ENCODE measurements at places on chromosomes 5 and 9.
A peak's percentile ranks its signal among the peaks of the same experiment; 100 is the strongest.

DNA sequence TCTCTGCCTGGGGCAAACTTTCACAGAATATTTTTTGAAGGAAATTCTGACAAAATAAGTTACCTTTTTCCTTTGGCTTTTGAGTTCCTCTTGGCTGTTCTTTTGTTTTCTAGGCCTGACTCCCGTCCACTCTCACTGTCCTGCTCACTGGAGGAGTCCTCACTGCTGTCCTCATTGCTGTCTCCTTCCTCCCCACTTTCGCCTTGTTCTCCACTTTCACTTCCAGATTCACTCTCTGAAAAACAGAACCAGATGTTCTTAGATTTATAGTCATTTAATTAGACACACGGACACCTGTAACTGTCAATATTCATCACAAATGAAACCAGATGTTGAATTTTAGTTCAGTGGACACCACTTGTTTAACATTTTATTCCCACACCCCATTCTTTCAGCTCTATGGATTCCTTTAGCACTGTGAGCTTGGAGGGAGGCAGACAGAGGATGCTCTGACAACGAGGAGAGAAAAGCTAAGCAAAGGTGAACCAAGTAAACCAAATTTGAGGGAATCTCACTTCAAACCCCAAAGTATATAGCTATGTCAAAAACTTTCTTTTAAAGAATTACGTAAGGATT, 180.7 kb downstream of the AP3B1 start:
- ATAC-seq = no peak

- ATAC-seq = no peak
These were observed 12.2 kb upstream of the CARTPT start for GRCh38 chr5:71706906-71707305.

DNA sequence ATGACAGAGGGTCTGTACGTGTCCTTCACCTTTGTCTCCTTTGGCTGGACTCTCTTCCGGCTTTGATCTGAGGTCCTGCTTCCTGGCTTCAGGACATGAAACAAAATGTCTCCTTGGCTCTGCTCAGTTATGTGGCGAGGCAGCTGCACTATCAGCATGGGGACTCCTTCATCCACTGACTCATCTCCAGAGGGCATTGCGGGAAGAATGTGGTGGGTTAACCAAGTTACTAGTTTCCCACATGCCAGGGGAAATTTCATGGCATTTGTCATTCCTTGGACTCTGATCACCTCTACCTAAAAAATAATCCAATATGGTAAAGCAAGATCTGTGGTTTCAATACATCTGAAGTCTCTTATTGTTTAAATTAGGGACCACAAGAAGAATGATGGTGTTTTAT, 259.7 kb downstream of the MED10 start:
- no peak for ATAC-seq

DNA sequence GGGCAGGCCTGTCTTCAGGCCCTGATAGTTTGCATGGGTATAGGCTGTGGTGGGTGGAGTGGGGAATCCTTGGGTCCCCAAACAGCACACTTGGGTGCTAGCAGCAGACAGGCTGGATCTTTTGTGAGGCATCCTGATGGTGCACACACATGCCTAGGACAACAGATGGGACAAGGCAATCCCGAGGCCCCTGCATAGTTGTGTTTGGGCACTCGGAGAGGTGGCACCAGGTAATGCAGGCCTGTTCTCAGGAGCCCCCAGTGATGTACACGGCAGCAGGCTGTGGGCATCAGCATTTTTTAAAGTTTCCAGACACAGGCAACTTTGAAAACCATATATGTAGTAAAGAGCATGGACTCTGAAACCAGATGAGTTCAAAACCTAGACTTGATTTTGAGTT, 65.4 kb downstream of the EPB41L4A start:
- no peak for ATAC-seq

DNA sequence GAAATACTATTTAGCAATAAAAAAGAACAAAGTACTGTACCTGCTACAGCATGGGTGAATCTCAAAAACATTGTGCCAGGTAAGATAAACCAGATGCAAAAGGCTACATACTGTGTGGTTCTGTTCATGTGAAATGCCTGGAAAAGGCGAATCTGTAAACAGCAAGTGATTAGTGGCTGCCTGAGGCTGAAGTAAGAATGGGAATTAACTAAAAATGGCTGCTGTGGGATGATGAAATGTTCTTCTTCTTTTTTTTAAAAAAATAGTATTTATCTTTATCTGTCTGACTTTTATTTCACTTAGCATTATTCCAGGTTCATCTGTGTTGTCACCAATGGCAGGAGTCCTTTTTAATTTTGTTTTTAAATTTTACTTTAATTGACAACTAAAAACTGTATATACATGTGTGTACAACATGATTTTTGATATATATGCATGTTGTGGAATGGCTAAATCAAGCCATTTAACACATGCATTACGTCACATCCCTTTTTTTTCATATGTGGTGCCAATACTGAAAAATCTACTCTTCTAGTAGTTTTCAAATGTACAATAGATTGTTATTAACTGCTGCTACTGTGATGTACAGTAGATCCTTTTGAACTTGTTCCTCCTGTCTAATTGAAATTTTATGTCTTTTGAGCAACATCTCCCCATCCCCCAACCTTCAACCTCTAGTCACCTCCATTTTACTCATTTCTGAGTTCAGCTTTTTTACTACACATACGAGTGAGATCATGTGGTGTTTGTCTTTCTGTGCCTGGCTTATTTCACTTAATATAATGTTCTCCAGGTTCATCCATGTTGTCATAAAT, 62.9 kb upstream of the TNFAIP8 start:
- no peak for ATAC-seq

- no peak for ATAC-seq
These were observed 199.6 kb downstream of the SMARCA2 start for GRCh38 chr9:2214707-2215106.

DNA sequence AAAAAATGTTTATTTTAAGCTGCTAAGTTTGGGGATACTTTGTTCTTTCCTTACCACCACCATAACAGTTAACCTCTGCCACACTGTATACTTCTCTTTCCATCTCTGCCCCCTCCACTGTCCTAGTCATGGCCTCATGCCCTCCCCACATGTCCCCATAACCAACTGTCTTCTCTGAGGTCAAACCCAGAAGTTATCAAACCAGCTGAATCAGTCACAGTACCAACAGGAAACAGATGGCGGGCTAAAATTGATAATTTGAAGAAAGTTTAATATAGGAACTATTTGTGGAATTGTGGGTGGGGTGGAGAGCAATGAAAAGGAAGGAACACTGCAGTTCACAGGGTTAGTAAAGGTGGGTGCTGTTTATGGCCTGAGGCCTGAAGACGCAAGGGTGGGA, 5.7 kb upstream of the DCTN4 start:
- no peak for ATAC-seq

- ATAC-seq = no peak
These were observed 11.1 kb downstream of the HNRNPAB start for GRCh38 chr5:178215280-178216002.

DNA sequence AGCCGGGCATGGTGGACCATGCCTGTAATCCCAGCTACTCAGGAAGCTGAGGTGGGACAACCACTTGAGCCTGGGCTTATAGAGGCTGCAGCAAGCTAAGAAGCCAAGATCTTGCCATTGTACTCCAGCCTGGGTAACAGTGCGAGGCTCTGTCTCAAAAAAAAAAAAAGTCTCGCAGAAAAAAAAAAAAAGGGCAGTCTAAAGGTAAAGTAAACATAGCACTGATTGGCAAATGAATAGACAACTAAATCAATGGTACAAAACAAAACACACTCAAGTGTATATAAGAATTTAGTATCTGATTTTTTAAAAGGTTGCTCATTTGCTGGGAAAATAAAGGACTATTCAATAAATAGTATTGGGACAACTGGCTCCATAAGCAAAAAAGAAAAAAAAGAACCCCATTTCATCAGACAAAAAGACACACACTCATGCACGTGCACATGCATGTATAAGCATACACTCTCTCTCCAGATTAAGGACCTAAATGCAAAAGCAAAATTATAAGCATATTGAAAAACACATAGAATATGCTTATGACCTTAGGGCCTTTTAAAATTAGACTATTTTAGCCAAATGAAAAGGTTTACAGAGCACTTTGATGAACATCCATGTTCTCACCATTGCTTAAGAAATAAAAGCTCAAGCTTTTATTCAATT, 5.7 kb downstream of the IL6ST start:
- no peak for ATAC-seq

GRCh38 chr9:3296536-3296935, 229.3 kb downstream of the RFX3 start:
- ATAC-seq = no peak

DNA sequence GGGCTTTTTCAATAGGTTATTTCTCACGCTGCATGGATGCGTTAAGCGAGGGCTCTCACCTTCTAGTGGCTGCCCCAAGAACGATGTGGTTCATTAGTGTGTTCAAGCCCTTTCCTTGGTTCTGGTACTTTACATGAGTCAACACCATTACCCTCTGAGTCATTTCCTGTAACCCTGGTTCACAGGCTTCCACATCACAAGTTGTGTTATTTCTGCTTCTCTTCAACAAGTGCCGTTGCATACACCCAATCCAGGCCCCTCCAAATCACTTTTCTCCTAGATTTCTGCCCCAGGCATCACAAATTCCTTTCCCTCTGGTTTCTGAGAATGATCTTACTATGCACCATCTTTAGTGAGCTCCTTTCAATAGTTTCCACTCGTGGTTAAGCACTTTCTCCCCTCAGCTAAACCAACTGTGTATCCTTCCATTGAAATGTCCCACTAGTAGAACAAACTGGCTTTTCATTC, 69.5 kb upstream of the RAD23B start:
- peak; percentile 99 for ATAC-seq

All from activated CD4-positive, CD25-positive, alpha-beta regulatory T cell treated with anti-CD3 and anti-CD28 coated beads, Interleukin-2, amount 50 U/mL, for 24 hours (primary cell).